ENCODE measurements at places on chromosomes 16 and 17. TPM values are rescaled to one million over a fixed set of nuclear protein-coding genes. Genes with fewer than 3 reads are reported as not detected.

DNA sequence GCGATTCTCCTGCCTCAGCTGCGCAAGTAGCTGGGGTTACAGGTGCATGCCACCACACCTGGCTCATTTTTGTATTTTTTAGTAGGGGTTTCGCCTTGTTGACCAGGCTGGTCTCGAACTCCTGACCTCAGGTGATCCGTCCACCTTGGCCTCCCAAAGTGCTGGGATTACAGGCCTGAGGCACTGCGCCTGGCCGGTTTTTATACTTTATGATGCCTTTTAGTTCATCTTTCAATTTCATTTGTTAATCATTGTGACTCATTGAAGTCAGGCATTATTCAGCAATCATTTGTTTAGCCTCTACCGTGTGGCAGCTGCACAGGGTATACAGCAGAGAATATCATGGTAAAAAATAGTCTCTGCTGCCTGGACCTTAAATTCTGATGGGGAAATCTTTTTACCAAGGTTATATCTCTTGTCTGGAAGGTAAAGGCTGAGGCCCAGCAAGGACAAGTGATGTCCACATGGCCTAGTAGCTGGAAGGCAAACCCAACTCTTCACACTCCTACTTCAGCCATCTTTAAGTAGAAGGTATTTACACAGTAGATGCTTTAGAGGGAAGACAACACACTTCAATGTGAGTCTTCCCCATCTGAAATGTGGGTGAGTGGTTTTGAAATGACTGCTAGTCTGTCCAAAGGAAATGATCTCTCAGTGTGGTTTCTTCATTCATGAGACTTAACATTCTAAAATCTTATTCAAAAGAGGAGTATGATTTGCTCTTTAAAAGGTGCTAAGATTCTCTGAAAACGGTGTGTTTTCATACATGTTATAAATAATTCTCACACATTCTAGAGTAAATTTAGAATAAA is 2.4 kb downstream of the PRPSAP2 start:
- DNase-seq: no peak

- no peak for DNase-seq
Observed at GRCh38 chr16:55647798-55648197, 8.0 kb upstream of the SLC6A2 start.

GRCh38 chr17:151004-151403 is 13.6 kb downstream of the SCGB1C2 start:
- DNase-seq: no peak

KCTD19 gene
- total RNA-seq: 0.54 TPM

SNX11 gene
- total RNA-seq: 7.3 TPM

GRCh38 chr17:50129728-50130558 is at the start of gene SAMD14:
Gene SAMD14 (minus strand): TSS chr17:50130160. CDS start chr17:50124959, 5,201 bp downstream.
- DNase-seq: peak; percentile 52

GRCh38 chr17:68682903-68683302 is 81.7 kb upstream of the FAM20A start:
- no peak for DNase-seq
